ENCODE measurements at places on chromosomes 1 and 21. TPM values are rescaled to one million over a fixed set of nuclear protein-coding genes. Genes with fewer than 3 reads are reported as not detected.

The SUMO3 gene
- 92.1 TPM for total RNA-seq

The DIO1 gene
- total RNA-seq = not detected

The BTBD8 gene
- total RNA-seq = 2.4 TPM

The B3GALT5 gene
- 2.6 TPM for total RNA-seq

DNA sequence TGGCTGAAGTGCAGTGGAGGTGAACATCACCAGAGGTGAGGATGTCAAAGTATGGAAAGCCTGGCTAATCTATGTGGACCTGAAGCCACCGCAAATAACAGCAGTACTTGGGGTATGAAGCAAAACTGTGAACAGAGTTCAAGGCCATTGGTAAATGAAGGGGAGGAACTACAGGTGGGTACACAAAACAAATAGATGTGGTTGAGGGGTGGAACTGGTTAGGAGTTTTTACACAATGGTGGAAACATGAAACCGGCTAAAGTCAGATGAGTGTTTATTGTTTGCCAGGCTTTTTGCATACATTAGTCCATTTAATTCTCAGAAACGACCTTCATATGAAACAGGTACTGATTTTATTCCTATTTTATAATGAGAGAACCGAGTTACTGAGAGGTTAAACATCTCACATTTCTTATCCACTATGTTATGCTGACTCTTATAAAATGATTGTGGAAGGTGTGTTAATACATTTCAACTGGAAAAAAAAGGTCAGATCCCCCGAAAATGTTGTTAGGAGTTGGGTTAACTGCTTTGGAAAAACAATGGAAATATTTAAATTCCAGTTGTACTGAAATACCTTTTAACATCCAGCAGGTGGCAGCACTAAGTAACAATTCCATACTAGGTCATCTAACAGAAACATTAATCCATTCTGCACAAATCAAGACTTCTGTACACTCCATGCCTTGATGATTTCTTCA, 44.3 kb upstream of the GTF2B start:
- peak; percentile 19 for DNase-seq

- DNase-seq = no peak
These were observed 6.6 kb downstream of the GNG4 start for GRCh38 chr1:235642943-235643371.

DNA sequence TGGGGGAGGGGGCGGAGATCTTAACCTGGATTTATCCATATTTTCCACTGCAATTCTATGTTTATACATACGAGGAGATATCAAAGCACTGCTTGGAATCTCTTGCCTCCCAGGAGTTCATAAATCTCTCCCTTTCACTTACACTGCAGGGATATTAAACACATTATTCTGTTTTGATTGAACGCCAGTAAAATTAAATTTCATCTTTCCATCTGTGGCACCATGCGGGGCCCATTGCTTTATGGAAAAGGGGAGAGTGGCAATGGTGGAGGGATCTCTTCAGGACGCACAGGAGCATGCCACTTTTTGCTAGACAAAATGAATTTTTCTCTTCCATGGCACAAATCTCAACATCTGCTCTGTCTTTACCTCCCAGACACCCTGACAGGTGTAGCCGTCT, 648.0 kb upstream of the PLXNA2 start:
- no peak for DNase-seq

DNA sequence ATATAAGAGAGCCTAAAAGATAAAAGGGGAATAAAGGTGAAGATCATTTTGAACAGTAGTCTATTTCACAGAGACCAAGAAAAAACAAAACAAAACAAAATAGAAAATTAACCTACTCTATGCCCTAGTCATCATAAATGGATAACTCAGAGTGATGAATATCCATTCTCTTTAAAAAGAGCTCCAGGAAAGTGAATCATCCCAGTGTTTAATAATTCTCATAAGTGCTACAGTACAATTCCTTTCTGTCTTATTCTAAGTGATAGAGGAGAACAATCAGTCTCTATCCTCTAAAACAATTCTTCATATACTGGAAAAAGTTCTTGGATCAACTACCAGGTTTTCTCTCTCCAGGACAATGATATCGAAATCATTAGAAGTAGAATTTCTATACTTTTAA, 45.8 kb downstream of the GDAP2 start:
- DNase-seq = no peak

- DNase-seq = no peak
These were observed 12.0 kb downstream of the SPATC1L start for GRCh38 chr21:46171996-46172862.

DNA sequence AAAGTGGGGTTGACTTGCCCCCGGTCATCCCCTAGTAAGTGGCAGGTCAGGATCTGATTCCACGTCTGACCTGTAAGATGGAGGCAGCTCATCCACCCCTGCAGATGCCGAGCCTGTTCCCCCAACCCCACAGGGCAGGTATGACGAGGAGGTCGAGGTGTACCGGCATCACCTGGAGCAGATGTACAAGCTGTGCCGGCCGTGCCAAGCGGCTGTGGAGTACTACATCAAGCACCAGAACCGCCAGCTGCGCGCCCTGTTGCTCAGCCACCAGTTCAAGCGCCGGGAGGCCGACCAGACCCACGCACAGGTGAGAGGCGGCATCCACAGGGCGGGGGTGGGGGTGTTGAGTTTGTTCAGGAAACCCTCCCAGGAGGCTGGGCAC, 9.6 kb downstream of the TMEM201 start:
- DNase-seq = no peak

GRCh38 chr1:243726806-243727502, 123.1 kb downstream of the AKT3 start:
- DNase-seq = no peak

DNA sequence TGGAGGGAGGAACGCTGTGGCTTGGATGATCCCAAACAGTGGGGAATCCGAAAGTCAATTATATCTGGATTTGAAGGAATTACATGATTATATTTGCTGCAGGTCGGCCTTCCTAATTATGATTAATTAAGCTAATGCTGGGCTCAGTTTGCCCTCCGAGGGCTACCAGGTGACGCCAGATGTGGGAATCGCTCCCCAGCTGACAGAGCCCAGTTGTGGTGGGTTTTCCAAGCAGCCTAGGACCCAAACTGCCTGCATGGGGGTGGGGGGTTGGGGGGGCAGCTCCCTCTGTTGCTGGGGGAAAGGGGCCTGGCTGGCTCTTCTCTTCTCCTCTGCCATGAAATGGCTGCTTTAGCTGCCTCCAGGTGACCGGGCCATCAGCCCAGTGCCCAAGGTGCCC, 147.6 kb upstream of the C1orf174 start:
- DNase-seq = no peak

- no peak for DNase-seq
These were observed 71.9 kb downstream of the ZSWIM5 start for GRCh38 chr1:45134461-45134873.

DNA sequence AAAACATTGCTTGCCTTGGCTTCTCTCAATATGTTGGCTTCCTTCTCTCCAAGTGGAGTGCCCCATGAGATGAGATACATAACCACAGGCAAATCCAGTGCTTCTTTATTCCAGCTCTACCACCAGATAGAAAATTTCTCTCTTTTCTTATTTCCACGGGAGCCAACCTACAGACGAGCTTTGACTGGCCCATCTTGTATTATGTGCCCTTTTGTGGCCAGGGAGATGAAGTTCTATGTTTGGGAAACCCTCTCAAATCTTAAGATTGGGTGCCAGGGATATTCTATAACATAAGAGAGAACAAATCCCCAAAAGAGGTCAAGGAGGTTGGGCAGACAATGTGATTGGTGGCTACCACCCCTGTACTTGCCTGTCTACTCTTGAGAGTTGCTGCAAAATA, 351.8 kb downstream of the ZNF326 start:
- no peak for DNase-seq

Measured in neural crest cell (in vitro differentiated cells).